Dermis lymphatic vessel endothelial cell (primary cell): ENCODE measurements at places on chromosomes 7 and 10. TPM values are rescaled to one million over a fixed set of nuclear protein-coding genes. Genes with fewer than 3 reads are reported as not detected.

CDHR1 gene
- total RNA-seq = under 0.01 and 0.09 TPM in 2 replicates

CPA2 gene
- not detected in 2 replicates for total RNA-seq

SSC4D gene
- total RNA-seq = 0.09 and 0.54 TPM in 2 replicates

TRIL gene
- 13.5 and 31.8 TPM in 2 replicates for total RNA-seq

HSPA14 gene
- total RNA-seq = 10.0 and 13.4 TPM in 2 replicates

SH3PXD2A gene
- 2.2 and 5.9 TPM in 2 replicates for total RNA-seq

TEX47 gene
- not detected in 2 replicates for total RNA-seq

DHX32 gene
- 46.9 and 49.4 TPM in 2 replicates for total RNA-seq

CALCR gene
- total RNA-seq = not detected in 2 replicates

TMEM270 gene
- not detected in 2 replicates for total RNA-seq

CHAT gene
- not detected in 2 replicates for total RNA-seq

PON2 gene
- total RNA-seq = 104 and 191 TPM in 2 replicates

CD36 gene
- total RNA-seq = 217 and 326 TPM in 2 replicates

OR9A2 gene
- total RNA-seq = not detected in 2 replicates

FAM25A gene
- total RNA-seq = not detected in 2 replicates
